A549 treated with CpdA at 1 μM for 4 hours (cell line): ENCODE measurements at places on chromosomes 13 and 19. TPM values are rescaled to one million over a fixed set of nuclear protein-coding genes. Genes with fewer than 3 reads are reported as not detected.

ARHGAP33 gene
- 3.5 to 8.1 TPM (median 5.6 TPM) in 5 replicates for total RNA-seq

ZIK1 gene
- total RNA-seq = not detected in 5 replicates

MAMSTR gene
- 0.35 to 0.71 TPM (median 0.51 TPM) in 5 replicates for total RNA-seq

KRTDAP gene
- total RNA-seq = not detected in 5 replicates

RAB3D gene
- 2.4 to 3.5 TPM (median 3.0 TPM) in 5 replicates for total RNA-seq

TMEM255B gene
- 0.61 to 0.91 TPM (median 0.67 TPM) in 5 replicates for total RNA-seq

MYADM gene
- 232 to 314 TPM (median 275 TPM) in 5 replicates for total RNA-seq

ZNF235 gene
- 2.4 to 4.1 TPM (median 3.1 TPM) in 5 replicates for total RNA-seq

CEP89 gene
- total RNA-seq = 40.9 to 49.6 TPM (median 45.7 TPM) in 5 replicates

KLK2 gene
- 0.03 TPM in 1 of 5 replicates, not detected in the others for total RNA-seq

MEDAG gene
- total RNA-seq = 0.07 to 0.08 TPM (median 0.07 TPM) in 3 of 5 replicates, not detected in the others

KEAP1 gene
- 52.6 to 73.6 TPM (median 67.5 TPM) in 5 replicates for total RNA-seq

CCL25 gene
- not detected in 5 replicates for total RNA-seq

C19orf67 gene
- not detected in 5 replicates for total RNA-seq

PODNL1 gene
- total RNA-seq = 0.87 to 1.5 TPM (median 1.2 TPM) in 5 replicates

KCTD15 gene
- 52.4 to 69.7 TPM (median 64.3 TPM) in 5 replicates for total RNA-seq

ZNF582 gene
- total RNA-seq = 1.0 to 2.0 TPM (median 1.3 TPM) in 5 replicates

C1QTNF9B gene
- total RNA-seq = not detected in 5 replicates

GNA15 gene
- 0.05 to 0.17 TPM (median 0.12 TPM) in 3 of 5 replicates, not detected in the others for total RNA-seq

PSG3 gene
- 0.10 to 0.17 TPM (median 0.17 TPM) in 3 of 5 replicates, not detected in the others for total RNA-seq

KIR3DL2 gene
- not detected in 5 replicates for total RNA-seq

FAM124A gene
- 2.0 to 2.6 TPM (median 2.4 TPM) in 5 replicates for total RNA-seq

ADAT3 gene
- 2.8 to 7.6 TPM (median 6.3 TPM) in 5 replicates for total RNA-seq

GPR4 gene
- 0.13 to 0.38 TPM (median 0.22 TPM) in 5 replicates for total RNA-seq

PSG1 gene
- 0.20 to 0.39 TPM (median 0.24 TPM) in 5 replicates for total RNA-seq

ZNF729 gene
- total RNA-seq = not detected in 5 replicates

PPAN gene
- total RNA-seq = 41.6 to 62.8 TPM (median 53.8 TPM) in 5 replicates

NKPD1 gene
- 0.06 to 0.13 TPM (median 0.08 TPM) in 5 replicates for total RNA-seq

ZNF91 gene
- total RNA-seq = 0.09 to 1.1 TPM (median 0.38 TPM) in 5 replicates
